ENCODE measurements at places on chromosomes 6 and 20.

DNA sequence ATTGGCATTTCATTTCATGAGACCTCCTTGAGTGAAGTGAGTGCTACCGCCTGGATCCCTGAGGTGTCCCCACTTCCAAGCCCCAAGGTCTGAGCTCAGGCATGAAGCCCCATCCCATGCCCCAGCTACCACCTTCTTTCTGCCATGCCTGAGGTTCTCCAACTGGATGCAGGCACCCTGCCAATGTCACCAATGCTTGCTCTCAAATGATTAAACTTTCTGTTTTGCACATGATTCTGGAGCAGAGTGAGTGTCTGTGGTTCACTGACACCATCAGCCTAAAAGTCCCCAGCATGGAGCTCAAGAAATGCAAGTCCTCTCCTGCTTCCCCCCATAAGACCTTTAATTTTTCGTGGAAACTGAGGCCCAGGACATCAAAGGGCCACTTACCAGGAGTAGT lies 43.7 kb upstream of the BPIFA2 start:
- DNase-seq = no peak

GRCh38 chr6:39339868-39340550 lies 17.5 kb upstream of the KCNK16 start:
- DNase-seq = no peak

DNA sequence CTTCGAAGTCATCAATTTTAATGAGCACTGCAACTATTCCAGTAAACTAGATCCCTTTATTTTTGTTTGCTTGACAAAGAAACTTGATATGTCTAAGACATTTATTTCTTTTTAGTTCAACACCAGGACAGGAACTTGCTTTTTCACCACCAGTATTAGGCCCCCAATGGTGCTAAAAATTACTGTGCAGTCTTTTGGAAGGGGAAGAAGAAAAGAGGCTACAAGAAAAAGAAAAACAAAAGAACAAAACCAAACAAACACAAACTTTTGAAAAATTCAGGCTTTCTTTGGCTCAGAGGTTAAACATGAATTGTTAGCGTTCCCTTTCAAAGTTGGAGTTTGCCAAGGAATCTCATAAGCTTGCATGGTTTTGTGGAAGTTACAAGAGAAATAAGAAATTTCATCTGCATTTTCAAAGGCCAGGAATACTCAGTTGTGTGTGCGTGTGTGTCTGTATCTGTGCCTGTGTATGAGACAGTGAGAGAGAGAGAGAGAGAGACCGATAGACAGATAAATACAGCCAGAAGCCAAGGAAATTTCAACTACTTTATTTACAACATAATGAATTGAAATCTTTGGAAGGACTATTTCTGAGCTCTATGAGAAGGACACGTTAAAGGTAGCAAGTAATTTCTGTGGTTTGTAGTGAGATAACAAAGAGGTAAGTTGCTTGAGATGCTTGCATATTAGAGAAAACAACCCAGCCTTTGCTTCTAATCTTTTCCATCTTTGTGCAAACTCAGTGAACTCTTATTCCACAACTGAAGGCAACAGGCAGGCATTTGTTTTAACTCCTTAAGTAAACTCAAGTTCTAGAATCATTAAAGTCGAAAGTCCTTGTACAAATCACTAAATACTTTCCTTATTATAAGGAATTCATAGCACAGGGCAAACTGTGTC lies 171.0 kb upstream of the CITED2 start:
- no peak for DNase-seq

DNA sequence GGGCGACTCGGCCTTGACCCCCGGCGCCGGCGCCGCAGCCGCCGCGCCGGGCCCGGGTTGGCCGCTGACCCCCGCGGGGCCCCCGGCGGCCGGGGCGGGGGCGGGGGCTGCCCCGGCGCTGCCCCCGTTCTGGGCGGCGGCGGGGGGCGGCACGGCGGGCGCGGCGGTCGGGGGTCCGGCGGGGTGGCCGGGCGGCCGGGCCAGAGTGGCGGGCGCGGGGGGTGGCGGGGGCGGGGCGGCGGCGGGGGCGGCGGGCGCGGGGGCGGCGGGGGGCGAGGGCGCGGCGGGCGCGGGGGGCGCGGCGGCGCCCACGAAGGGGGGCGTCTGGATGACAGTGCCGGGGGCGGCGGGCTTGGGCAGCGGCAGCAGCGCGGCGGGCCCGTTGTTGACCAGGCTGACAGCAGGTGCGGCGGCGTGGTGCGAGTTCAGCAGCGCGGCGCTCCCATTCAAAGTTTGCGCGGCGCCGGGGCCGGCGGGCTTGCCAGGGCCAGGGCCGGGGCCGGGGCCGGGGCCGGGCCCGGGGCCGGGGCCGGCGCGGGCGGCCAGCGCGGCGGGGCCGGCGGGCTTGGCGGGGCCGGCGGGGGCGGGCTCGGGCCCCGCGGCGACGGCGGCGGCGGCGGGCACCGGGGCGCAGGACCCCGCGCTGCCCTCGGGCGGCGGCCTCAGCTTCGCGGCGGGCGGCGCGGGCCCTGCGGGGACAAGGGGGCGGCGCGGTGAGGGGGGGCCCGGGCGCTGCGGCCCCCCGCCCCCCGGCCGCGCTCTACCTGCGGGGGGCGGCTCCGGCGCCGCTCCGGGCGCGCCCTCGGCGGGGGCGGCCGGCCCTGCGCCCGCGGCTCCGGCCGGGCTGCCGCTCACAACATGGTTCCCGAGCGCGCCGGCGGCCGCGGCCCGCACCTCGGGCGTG lies 659 bp downstream of the TAF4 start:
- no peak for DNase-seq

GRCh38 chr6:42441697-42442081 lies 10.0 kb downstream of the TRERF1 start:
- DNase-seq = no peak

DNA sequence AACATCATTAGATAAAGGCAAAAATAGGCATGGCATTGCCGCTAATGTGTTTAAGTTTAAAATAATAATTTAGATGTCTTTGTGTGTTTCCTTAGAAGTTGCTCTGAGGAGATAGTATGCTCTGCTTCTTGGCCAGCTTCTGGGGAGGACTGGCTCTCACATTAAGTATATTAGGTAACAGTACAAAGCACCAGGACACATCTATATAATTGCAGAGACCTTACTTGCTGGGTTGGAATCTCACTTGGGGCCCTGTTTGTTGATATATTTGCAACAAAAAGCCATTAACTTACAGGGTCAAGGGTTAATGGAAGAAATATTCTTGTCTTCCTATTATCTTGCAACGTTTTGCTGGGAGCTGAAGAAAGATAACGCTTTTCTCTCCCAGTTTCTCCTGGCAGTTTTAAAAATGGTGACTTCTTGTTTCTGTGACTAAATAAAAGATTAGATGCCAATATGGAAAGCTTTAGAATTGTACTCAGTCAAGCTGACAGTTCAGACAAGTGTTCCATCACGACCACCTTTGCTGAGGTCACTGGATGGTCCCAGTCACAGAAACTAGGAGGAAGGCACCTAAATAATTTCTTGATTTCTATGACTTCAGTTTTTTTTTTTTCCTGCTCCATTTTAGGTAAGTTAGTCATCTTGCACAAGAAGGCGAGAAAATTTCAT lies 462.3 kb upstream of the FLRT3 start:
- no peak for DNase-seq

- DNase-seq = no peak
These were observed 45.7 kb downstream of the TSPYL4 start for GRCh38 chr6:116208056-116208785.

DNA sequence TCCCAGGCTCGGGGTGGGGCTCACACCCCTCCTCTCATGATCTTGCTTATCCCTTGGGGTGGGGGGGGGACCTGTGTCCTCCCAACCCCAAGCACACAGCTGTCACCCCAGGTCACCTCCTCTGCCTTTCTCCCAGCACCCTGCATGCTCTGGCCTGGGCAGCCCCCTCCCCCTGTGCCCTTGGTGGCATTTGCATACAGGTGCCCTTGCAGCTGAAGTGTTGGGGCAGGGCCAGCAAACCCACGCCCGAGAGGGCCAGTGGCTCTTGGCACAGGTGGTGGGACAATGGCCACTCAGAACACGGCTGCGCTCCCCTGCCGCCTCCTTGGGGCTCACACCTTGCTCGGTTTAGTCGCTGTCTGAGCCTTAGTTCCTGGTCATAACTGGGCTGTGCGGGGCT lies 11.3 kb upstream of the MYT1 start:
- no peak for DNase-seq

DNA sequence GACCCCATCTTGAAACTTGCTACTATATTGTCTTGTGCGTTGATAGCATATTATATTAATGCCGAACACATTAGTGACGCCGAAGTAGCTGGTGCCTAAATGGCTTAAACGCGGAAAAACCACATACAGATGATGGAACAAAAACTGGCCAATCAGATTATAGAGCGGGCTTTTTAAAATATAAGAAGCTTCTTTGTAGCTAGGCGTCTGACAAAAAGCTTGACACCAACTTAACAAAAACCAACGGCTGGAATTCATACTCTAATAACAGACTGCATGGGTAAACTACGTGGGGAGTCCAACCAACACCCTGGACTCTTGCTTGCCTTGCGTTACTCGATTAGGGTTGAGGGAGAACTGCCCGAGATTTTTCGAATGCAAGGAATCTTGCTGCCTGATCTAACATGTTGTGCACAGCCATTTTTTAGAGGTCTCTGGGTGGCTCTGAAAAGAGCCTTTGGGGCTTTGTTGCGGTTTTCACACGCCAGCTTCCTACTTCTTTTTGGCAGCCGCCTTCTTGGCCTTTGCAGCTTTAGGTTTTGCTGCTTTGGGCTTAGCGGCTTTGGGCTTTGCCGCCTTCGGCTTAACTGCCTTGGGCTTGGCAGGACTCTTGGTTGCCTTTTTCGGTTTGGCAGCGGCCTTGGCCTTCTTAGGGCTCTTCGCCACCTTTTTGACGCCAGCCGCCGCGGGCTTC lies 45.7 kb downstream of the OR2B2 start:
- no peak for DNase-seq

DNA sequence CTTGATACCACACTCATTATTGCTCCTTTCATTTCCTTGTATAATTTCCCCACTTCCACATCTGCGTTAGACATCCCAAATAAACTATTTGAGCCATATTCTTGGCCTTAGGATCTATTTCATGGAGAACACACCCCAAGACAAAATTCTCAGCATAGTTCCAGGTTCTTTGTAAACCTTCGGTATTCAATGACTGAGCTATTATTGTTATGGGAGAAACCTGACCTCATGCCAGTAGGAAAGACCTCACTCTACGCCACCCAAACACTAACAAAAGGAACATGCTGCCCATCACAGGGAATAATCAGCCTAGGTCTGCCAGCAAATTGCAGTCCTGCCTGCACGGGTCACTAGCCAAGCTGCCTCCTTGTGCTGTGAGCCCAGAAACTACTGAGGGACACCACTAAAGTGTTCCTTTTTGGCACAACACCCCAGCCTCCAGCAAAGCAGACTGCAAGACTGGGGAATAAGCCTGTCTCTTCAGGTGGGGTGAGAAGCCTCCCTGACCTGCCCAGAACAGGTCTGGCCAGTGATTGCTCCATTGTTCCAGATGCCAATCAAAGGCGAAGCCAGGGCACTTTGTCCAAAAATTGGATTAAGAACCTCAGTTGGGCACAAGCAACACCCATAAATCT lies 371.8 kb downstream of the MAFB start:
- DNase-seq = no peak

DNA sequence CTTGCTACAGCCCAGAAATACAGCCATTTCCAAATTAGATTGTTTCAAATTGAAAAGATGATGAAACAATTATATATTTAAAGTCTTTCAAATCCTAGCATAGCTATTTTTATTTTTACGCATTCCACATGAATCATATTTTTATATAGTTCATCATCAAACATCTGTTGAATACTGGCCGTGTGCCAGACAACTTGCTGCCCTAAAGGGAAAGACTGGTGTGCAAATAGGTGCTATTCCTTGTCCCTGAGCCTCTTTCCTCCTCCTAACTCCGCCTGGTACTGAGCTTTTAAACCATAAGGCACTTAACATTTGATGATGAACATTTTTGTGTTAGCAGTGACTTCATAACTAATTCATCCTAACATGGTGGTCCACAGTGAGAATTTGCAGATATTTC lies 18.7 kb upstream of the PLCG1 start:
- no peak for DNase-seq

- DNase-seq = no peak
These were observed 232.6 kb upstream of the CDYL start for GRCh38 chr6:4543596-4543995.

- DNase-seq = no peak
These were observed 60.0 kb upstream of the MTRF1L start for GRCh38 chr6:153062516-153062915.

DNA sequence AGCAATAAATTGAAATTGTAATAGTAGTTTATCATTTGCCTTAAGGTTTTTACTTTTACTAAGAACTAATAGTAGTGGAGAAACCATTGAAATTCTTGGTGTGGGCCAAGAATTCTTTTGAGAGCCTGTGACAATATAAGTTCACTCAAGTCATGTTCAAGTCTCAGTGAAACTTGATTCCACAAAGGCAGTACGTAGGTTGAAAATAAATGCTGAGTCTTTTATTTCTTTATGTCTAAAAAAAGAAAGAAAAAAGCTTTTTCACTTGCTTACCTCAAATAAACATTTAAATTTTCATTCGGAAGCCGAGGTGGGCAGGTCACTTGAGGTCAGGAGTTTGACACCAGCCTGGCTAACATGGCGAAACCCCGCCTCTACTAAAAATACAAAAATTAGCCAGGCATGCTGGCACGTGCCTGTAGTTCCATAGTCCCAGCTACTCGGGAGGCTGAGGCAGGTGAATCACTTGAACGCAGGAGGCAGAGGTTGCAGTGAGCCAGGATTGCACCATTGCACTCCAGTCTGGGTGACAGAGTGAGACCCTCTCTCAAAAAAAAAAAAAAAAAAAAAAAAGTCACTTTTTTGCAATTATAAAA lies 57.8 kb upstream of the NELFCD start:
- DNase-seq = no peak

DNA sequence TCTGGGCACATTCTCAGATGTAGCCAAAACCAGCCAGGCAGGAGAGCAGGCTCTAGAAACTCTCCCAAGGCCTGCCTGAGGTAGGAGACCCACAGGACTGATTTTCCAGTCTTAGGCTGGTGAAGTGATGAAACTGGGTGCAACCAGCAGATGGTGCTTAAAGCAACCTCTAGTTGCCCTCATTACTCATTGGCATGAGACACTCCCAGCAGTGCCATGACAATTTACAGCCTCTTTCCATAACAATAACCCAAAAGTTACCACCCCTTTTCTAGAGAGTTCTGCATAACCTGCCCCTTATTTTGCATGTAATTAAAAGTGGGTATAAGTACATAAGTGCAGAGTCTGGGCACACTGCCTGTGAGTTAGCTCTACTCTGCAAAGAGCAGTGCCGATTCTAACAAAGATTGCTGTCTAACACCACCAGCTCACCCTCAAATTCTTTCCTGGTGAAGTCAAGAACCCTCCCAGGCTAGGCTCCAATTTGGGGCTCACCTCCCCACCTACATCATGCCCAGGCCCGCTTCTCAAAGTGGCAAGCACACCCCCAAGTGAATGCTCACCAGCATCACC lies 14.4 kb upstream of the GPR6 start:
- DNase-seq = no peak

GRCh38 chr20:19673575-19673974 lies 84.5 kb upstream of the RIN2 start:
- DNase-seq = no peak

GRCh38 chr6:16321826-16322225 lies 83.4 kb downstream of the GMPR start:
- no peak for DNase-seq

All from AG04449 (cell line).